ENCODE measurements at places on chromosomes 12 and 14.

GRCh38 chr12:16323010-16323409 is 24.4 kb upstream of the MGST1 start:
- DNase-seq: no peak

DNA sequence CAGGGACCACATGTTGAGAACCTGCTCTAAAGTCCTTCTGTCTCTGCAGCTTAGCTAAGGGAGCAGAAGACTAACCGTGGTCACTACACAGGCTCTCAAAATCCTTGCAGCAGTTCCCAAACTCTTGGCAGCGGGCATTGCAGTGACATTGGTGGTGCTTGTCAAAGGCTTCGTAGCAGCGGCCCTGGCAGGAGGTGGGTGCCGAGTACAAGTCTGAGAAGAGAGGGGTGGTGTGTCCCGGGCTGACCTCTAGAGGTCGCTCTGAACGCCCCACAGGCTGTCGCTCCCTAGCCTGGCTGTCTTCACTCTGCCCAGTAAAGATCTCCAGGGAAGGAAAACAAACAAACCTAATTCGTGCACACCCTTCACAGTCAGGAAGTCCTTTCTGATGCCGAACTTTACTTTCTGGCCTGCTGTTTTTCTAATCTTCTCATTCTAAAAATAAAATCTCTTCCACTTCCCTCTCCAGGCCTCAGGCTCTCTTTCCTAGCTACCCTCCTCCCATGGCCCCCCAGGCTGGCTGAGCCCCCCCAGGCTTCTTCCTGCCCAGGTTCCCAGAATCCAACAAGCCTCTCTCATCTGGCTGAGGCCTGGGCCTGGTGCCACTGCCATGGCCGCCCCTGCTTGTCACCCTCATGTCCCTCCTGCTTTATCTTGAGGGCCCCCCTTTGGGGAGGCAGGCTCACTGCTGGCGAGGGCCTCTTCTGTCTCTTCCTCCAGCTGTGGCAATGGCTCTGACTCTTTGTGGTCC is 7.7 kb downstream of the ENDOU start:
- DNase-seq: peak; percentile 48

DNA sequence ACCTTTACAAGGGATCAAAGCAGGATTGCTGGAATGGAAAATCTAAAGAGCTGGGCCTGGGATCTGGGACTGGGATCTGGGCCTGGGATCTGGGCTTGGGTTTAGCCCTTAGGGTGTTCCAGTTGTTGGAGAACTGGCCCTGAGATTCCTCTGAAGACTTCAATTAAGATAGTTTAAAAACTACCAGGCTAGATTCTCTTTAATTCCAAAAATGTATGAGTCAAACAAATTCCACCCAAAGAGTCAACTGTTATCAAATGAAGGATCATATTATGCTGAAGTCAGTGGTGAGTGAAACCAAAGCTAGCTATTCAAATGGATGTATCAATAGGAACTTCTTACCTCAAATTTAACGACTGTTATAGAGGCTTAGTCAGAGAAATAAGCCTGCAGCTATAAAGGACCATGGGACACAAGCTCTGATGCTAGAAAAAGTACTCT is 40.5 kb downstream of the LIMA1 start:
- DNase-seq: no peak

DNA sequence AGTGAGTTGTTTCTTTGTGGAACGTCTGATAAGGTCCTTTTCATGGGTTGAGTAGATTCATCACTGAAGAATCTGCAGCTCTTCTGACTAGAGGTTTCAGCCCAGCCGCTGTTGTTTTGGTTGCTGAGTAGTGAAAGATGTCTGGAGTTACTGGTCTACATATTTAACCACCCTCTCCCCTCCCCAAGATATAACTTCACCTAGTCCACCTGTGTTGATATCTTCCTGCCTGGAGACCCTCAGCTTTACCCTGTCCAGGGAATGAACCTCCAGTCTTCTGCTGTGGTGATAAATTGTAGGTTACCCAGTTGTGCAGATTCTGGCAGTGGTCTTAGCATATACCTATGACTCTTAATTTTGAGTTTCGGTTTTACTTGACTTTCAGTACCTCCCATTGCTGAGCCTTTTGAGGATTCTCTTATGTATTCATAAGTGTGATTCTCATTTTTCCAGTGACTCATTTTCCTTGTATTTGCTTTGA is 62.9 kb downstream of the CCDC91 start:
- DNase-seq: peak; percentile 45

- no peak for DNase-seq
Observed at GRCh38 chr14:50910495-50911420, 33.5 kb downstream of the PYGL start.

DNA sequence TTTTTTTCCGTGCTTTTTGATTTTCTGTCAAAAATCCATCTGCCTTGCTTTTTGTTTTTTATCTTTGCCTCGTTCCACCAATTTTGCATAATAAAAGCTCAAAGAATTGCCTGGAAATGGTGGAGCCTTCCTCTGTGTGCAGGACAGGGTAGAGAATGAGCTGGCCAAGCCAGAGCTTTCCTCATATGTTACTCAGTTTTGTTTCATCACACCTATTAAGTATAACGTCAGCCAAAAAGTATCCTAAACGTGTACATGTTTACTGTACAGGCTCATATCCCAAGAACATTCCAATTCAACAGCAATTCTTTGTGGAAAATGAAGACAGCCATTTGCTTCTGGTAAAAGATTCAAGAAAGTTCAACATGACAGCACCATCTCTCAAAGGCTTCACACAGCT is 191.2 kb upstream of the LMNTD1 start:
- DNase-seq: no peak

DNA sequence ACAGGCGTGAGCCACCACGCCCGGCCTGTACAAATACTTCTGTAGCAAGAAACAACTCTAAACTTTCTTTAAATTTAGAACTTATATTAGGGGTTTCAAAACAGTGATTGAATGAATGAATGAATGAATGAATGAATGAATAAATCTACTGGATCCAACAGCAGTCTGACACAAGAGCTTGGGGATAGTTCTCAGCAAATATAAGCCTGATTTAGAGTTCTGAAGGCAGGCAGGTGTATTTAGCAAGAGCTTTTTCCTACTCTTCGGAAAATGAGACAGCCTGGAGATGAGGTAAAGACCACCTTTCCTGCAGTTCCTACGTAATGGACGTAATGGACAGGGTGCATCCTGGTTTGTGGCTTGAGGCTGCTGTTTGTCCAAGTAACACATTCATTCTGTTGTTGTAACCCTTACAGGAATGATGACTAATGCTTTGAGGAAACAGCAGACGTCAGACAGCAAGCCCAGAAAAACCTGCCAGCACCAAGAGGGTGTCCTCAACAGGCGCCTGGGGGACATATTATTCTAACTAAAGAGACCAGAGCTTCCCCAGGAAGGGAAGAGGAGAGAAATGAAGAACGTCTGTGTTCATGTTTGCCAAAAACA is 277.4 kb upstream of the SOX5 start:
- DNase-seq: no peak

DNA sequence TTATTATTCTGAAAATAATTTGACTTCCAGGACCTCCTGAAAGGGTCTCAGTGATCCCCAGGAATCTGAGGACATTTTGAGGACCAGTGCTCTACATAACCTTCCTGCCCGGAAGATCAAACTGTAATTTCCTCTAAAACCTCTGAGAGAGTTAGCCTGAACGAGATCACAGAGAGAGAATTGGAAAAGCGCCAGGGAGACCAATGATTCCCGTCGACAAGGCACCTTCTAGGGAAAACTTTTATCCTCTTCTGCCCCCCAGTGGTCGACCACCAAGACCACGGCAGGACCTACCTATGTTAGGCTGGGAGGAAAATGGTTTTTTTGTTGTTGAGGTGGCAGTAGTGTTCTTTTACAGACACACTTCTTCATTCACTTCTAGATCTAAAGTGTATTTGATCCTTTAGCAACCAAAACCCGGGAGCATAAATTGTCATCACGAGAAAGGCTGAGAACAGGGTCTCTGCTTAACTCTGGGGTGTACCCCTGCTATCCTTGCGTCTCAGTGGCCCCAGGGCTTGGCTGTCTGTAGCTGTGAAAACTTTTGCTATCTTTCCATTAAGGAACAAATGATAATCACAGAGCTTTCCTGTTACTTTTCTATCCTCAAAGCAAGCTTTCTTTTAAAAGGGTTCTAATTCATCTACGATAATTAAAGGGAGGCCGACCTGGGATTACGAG is 62.9 kb upstream of the NID2 start:
- peak; percentile 55 for DNase-seq

DNA sequence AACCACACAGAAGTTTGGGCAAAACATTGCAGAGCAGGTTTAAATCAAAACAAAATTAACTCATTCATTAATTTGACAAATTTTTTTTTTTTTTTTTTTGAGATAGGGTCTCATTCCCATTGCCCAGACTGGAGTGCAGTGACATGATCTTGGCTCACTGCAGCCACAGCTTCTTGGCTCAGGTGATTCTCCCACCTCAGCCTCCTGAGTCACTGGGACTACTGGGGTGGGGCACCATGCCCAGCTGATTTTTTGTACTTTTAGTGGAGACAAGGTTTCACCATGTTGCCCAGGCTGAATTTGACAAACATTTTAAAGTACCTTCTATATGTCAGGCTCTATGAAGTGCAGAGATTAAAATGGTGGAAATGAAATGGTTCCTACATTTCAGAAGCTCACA is 257.1 kb upstream of the NPAS3 start:
- no peak for DNase-seq

- no peak for DNase-seq
Observed at GRCh38 chr12:110739894-110740293, 2.8 kb downstream of the PPP1CC start.

- no peak for DNase-seq
Observed at GRCh38 chr12:23217158-23217557, 592.2 kb downstream of the ETNK1 start.

- no peak for DNase-seq
Observed at GRCh38 chr14:75274899-75275569, 3.6 kb upstream of the FOS start.

DNA sequence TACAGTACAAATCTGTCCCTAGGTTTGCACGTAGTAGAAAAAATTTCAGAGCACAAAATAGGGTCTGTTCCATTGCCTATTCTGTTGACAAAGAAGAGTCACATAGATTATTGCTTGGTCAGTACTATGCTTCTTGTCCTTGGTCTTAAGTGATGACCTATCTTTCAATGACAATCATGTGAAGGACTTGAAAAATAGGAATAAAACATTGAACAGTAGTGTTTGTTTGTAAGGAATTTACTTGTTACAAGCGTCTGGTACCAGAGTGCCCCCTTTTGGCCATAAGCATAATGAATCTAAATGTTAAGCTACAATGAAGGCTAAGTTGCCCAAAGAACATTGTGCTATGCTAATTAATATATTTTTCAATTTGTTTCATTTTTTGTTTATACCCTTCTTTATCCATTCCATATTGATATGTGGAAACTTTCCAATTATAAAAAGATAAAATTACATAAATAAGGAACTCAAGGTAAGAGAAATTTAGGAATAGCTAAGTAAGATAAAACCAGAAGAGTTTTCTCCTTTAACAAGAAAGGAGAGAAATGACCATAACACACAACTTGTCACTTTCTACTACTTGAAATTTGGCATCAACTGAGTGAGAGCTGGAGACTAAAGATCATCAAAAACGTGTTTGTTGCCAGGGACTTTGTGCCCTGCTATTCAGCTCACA is 204.7 kb downstream of the EPS8 start:
- no peak for DNase-seq

DNA sequence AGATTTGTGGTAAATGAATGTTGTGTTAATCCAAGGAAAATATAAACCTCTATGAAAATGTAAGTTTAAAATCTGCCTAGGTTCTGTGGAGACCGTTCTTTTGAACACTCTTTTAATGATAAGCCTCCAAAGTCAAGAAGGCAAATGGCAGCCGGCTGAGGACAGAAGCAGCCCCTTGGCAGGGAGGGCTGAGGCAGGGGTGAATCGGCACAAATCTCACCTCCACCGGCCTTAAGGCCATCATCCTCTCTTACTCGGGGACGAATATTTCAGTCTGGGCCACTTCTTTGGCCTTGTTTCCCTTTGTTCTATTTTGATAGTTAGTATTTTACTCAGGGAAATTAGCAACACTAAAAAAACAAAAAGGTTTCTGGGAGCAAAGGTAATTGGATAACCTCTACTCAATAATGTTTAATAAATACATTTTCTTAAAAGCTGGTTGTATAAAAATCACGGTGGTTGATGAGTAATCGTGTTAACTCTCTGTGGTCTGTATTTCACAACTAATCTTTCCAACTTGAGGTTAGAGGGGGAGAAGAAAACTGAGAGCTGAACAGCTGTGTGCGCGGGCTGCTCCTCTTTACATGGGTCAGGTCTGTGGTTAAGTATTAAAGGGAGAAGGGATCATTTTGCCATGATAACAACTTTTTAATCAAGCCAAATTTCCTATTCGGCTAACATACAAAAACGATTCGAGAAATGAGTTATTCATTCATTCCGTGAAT is 18.6 kb downstream of the LGMN start:
- no peak for DNase-seq

DNA sequence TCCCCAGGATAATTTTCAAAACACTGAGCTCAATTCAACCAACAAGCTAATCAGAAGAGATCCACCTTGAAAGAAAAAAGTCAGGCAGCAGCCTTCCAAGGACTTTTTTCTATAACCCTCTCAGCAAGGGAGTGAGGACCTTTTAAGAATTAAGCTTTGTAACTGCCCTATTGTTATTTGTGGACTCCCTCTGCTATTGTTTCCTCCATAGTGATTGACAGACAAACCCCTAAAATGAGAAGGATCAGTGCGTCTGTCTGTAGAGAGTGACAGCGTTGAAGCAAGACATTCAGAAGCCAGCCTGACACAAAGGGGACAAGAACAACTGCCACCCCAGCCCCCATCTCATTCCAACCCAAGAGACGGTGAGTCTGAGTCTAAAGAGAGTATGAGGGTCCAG is 30.3 kb upstream of the BTG1 start:
- DNase-seq: no peak

GRCh38 chr14:98955036-98955740 is 316.8 kb downstream of the BCL11B start:
- DNase-seq: no peak

DNA sequence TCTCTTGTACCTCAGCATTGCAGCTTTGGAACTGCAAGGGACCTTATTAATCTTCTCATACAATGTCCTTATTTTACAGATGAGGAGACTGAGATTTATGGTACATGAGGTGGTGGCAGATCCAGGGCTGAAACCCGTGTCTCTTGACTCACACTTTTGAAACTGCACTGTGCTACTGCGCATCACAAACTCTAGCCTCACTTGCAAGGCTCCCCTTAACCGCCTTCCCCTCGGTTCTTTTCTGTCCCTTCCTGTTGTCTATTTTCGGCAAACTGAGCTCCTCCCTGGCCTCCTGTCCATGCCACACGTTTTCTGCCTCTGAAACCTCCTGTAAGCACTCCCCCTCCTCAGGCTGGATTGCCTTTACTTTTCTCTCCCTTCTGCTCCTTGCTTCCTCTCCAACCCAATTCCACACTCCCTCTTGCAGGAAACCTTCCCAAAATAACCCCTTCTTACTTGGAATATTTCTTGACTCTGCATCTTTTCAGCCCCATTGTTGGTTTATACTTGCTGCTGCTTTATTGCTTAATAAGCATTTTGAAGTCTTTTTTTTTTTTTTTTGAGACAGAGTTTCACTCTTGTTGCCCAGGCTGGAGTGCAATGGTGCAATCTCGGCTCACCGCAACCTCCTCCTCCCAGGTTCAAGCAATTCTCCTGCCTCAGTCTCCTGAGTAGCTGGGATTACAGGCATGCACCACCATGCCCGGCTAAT is 72.4 kb upstream of the CISTR start:
- DNase-seq: no peak

Data from stimulated activated CD4-positive, alpha-beta T cell treated with anti-CD3 and anti-CD28 coated beads, Interleukin-2, amount 100 ng/mL, for 24 hours (primary cell).